ENCODE measurements at places on chromosomes 2 and 18. TPM values are rescaled to one million over a fixed set of nuclear protein-coding genes. Genes with fewer than 3 reads are reported as not detected.

- DNase-seq: peak; percentile 10
These were observed 60.5 kb upstream of the POMC start for GRCh38 chr2:25228848-25229278.

DNA sequence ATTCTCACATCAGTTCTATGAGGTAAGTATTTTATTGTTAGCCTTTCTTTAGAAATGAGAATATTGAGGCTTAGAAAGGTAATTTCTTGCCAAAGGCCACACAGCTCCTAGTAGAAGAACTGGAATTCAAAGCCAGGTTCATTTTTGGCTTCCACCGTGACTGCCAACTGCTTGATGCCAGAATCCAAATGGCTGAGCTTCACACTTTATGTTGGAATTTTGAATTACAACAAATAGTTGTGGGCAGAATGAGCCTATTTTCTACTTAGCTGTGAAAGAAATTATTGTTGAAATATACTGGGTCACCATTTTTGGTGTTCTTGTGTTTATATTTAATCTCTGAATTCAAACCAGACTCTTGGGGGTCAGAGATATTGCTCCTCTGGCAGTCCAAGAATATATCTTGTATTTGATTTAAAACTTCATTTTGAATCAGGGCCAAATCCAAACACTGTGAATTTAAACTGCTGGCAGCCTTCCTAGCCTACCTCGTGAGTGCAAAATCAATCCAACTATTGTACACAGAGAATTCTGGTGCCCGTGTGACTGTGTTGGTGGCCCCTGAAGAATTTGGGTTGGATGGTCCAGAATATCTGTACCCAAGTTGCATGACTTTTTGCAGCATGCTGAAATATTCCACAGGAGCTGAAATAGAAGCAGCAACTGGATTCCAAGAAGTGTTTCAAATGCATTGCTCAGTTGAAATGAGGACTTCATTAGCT lies 35.6 kb upstream of the LPIN1 start:
- no peak for DNase-seq

DNA sequence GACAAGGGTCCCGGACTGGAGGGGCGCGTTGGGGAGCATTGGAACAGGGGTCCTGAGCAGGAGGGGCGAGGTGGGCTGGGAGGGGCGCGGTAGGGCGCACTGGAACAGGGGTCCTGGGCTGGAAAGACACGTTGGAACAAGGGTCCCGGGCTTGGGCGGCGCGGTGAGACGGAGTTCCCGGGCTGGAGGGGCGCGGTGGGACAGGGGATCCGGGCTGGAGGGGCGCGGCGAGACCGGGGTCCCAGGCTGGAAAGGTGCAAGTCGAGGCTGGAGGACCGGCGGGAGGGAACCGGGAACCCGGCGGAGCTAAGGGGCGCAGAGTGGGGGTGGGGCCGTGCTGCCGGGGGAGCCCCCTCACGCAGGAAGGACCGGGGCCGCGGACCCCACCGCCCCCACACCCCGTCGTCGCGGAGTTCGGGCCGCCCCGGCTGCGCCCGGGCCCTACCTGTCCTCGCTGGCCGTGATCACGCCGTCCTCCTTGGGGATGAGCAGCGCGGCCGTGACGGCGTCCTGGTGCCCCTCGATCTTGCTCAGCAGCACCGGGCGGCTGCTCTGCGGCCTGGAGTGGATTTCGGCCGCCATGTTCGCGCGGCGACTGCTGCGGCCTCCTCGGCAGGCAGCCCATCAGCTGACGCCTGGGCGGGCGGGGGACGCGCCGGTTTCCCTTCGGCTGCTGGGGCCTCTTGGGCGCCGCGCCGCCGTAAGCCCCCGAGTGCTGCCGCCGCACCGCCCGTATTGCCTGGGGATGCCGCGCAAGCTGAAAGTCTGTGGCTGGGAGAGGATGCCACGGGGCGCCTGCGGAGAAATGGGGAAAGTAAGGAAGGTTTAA lies at the start of gene WDFY1:
Gene WDFY1, minus strand, starts transcription at position 633 of the 829 bp plus-strand sequence. Its CDS starts 51 bp downstream, at position 582.
- DNase-seq: no peak

DNA sequence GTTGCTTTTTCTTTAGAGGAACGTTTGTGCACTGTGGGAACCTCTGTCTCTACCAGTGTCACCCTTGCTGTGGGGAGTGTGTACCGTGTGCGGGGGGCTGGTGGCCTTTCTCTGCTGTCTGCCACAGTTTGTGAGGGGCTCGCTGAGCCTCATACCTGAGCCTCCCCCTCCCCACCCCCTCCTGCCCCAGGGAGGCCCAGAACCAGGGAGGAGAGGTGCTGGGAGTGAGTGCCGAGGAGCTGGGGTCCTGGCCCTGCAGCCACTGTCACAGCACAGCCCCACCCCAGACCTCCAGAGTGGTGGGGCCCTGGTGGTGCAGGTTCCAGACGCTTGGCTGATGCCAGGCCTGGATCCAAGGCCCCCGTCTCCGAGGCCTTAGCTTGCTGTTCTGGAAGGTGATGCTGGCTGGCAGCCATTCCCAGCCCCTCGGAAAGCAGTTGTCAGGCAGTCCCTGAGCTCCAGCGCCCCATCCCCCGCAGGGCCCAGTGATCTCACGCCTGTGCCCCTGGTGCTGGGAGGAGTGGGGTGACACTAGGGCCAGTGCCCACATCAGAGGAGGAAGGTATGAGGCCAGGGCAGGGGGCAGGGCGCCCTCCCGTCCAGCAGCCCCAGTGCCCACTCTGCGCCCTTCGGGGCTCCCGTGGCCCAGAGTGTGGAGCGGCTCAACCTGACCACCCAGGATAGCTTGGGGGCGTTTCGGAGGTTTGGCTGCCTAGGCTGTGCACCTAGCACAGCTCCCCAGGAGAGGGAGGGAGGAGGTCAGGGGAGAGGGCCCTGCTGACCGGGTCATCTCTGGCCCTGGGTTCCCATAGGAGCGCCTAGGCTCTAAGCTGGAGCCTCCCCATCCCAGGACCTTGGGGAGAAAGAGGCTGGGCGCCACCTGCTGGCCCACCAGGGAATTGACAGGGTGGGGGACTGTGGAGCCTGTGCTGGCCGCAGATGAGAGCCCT lies 53.0 kb upstream of the ALPP start:
- DNase-seq: no peak

DNA sequence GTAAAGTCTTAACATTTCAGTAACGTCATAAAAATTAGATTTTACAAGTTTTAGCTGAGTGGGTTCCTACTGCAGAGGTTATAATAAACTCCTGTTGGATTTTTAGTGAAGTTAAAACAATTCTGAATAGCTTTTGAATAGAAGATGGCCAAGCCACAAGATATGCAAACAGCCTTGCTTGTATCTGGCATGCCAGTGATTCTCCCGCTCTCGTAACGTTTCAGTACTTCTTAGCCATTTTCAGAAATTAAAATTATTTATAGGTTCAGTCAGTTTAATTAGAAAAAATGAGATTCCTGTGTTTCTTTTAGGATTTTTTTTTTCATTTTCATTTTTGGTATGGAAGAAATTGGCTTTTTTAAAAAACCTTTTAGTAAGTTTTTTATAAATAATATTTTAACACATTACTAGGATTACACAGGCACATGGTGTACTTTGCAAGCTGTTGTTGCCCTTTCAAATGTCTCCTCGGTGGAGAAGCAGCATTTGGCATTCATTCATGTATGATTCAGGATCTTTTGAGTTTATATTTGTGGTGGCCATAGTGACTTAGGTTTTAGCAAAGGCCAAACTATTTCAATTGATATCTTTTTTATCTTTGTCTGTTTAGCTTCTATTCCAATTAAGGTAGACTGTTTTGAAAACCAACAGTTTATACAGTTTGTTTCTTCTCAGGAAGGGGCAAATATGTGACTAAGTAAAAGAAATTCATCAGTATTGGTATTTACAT lies 30.6 kb upstream of the RND3 start:
- DNase-seq: no peak

DNA sequence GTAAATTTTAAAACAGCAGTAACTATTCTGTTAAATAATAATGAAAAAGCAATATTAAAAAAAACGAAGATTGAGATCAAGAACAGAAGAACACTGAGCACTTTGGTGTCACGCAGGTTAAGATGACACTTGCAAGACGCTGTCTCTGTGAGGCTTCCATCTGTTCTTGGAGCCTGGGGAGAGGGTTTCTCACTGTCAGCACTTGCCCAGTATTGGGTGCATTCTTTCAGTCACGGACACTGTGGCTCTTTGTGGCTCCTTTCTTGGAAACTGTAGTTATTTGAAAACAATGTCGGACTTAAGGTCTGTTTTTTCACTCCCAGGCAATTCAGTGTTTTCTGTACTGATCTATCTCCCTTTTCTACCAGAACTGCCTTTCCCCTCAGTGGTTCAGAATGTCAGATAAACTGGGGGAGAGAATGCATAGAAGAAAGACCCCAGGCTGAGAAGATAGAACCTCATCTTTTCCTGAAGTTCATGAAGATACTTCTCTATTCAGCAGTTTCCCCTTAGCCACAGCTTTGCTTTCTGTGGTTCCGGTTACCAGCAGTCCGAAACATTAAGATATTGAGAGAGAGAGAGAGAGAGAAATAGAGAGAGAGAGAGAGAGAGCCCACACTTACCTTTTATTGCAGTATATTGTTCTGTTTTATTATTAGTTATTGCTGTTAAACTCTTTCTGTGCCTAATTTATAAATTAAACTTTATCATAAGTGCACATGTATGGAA lies 283.3 kb downstream of the DCDC2C start:
- DNase-seq: no peak

GRCh38 chr2:23418461-23418911 lies 33.5 kb downstream of the KLHL29 start:
- peak; percentile 63 for DNase-seq

DNA sequence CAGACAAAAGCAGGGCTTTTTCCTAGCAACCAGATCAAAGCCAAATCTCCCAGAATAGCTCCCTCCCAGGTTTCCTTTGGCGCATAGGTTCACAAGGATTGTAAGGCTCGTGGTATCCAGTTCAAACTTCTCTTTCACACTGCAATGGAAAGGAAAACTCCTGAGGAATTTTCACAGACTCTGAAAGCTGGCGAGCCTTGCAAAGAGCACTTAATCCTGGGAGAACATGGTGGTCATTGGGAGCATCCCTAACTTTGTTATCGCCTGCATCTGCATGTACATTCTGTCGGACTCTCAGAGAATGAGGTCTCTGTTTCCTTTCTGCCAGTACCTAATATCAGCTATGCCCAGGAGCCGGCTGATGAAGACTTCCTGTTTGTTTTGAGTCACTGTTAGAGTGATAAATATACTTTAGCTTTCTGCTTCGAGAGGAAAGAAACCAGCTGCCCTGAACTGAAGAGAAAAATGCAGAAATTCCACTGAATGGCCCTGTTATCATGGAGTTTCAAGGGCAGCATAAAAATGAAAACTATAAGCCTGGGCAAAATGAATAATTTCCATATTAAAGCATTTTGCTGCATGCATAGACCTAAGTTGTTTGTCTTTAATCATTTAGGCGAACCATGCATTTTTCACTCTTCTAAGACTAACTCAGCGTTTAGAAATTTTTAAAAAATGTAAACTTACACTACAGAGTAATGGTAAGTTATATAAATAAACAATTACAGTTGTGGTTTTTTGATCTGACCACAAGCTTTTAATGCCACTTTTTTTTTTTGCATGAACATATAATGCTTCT lies 76.4 kb upstream of the ZEB2 start:
- DNase-seq: no peak

DNA sequence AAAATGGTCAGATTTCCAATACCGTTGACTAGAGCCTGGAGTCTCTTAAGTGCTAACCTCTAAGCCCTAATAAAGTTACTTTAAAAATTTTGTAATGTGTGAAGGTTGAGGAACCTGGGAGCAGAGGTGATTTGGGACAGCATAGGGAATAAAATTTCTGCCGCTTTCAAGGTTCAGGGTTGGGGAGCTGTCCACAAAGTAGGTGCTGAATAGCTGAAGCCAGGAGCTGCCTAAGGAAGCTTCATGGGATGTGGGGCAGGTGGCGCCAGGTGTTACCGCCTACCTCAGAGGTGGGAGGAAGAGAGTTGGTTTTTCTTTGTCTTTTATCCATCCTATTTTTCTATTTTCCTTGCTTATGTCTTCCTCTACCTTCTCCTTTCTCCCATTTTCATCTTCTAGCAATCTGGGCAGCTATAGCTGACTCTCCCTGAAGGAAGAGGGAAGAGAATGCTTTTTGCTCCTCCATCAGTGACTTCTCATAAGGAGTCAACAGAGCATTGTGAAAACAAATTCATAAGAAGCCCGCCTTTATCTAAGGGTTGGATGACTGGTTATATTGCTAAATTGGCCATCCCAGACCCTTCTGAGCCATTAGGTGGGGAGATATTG lies 178.7 kb downstream of the CLIP4 start:
- no peak for DNase-seq

GRCh38 chr18:61323951-61324350 lies 9.3 kb upstream of the CDH20 start:
- no peak for DNase-seq

RGPD3 gene
- total RNA-seq: 0.29 TPM

DNA sequence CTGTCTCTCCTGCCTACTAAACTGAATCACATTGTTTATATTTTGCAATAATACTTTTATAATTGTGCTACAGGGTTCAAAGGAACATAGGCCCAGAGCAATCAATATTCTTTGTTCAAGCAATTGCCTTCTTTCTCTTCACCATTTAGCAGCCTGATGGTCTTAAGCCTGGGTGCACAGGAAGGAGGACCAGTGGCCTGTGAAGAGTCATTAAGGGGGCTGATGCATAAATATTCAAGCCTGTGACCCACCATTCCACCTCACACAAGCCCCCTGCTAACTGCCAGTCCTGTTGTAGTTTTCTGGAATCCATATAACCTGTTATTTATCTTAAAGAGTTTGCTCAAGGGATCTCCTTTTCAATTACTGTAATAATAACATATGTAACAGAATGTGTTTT lies 56.0 kb downstream of the ABCA12 start:
- DNase-seq: no peak

GRCh38 chr2:240589850-240590525 lies 3.5 kb downstream of the CAPN10 start:
- DNase-seq: no peak

- DNase-seq: no peak
These were observed 35.6 kb upstream of the ZNF397 start for GRCh38 chr18:35205199-35205712.

GRCh38 chr2:191086706-191087105 lies 64.1 kb downstream of the STAT4 start:
- no peak for DNase-seq

DNA sequence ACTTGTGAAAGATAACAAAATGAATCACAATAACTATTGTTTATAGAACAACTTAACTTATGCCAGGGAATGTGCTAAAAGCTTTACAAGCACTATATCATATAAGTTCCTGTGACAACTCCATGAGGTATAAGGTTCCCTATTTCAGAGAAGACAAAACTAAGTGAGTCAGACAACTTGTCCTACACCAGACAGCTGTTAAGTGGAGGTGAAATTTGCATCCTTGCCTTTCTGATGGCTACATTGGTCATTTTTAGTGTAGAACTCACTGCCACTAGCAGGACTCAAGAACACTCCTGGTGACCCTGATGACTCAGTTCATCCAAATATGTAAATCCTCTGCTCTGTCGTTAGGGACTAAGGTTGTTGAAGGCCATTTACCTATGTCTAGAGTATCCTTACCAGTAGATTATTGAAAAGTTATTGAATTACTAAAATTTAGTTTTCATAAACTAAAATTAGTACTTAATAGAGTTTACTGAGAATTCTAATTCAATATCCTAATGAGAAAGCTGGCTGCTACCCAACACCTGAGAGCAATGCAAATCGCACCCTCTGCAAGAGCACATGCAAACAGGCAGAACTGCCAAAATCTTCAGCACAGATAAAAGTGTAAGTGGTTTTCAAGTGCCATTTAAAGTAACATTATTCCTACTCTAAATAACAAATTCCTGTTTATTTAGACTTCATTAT lies 636.2 kb downstream of the NRXN1 start:
- no peak for DNase-seq

SERPINB3 gene
- 0.12 TPM for total RNA-seq

LRRC30 gene
- total RNA-seq: not detected

Data from epithelial cell of proximal tubule (primary cell).